ENCODE measurements at places on chromosomes 13 and 19.
A peak's percentile ranks its signal among the peaks of the same experiment; 100 is the strongest.

GRCh38 chr13:112680741-112681360 is 9.0 kb upstream of the ATP11A start:
- DNase-seq, result no peak

GRCh38 chr19:5127717-5128116 is 158.8 kb downstream of the KDM4B start:
- no peak for DNase-seq

DNA sequence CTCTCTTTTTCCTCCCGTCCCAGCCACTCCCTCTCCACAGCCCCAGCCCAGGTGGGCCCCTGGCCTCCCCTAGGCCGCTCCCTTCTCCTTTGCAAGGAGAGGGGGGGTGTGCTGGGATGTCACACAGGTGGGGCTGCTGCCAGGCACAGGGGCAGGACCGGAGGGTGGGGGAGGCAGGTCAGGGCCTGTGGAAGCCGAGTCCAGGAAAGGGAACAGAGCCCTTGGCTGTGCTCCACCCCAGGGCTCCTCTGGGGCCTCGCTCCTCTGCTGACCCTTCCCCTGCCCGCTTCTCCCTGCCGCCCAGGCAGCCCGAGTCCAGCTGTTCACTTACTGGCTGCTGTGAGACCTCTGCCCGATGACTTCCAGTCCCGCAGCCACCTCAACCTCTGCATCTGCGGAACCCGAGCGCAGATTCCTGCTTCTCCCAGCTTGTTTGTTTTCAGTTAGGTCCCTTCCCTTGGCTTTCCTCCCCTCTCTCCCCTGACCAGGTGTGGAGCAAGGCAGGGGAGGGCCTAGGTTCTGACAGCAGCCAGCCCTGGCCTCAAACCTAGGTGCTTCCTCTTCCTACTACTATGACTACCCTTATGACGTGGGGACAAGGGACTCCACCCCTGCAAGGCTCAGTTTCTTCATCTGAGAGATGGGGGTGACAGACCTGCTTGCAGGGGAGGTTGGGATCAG is 850 bp upstream of the KLK11 start:
- DNase-seq, result no peak

DNA sequence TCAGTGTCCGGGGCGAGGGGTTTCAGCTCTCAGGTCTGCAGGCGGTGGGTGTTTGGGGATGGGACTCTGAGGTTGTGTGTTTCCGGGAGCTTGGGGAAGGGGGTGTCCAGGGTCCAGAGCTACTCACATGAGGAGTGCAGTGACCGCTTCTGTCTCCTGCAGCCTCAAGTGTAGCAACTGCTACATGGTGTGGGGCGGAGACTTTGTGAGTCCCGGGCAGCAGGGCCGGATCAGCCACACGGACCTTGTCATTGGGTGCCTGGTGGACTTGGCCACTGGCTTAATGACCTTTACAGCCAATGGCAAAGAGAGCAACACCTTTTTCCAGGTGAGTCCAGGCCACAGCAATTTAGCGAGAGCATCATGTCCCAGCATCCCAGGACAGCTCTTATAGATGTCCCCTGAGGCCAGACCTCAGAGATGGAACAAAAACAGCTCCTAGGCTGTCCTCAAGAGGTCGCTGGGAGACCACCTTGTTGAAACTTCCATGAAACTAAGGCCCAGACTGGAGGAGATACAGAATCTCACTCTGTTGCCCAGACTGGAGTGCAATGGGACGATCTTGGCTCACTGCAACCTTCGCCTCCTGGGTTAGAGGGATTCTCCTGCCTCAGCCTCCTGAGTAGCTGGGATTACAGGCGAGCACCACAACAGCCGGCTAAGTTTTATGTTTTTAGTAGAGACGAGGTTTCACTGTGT is 44.9 kb downstream of the RYR1 start:
- DNase-seq, result no peak

DNA sequence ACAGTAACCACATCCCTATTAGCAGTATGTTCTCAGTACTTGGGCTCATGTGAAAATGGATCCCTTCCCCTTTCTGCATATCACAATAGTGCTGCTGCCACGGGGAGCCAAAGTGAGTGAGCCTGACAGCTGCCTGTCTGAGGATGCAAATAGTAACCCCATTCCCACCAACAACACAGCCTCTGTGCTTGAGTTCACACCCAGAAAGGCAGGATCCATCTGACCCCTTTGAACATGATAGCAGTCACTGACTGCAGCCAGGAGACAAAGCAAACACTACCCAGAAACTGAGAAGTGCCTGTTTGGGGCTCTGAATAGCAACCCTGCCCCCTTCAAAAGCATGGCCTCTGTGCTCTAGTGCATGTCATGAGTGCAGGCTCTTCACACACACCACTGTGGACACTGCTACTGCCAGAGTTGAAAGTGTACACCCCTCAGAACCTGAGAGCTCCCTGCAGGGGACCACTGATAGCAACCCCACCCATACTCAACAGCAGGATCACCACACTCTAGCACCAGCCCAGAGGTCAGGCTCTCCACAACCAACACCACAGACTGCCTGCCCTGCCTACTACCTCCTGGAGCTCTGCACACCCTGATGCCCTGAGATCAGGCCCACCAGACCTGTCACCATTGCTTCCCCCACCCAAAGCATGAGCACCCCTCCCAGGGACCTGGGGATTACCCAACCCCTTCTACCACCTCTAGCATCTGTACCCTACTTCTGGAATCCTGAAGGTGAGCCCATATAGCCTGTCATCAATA is 1563.5 kb upstream of the PRR20A start:
- DNase-seq, result no peak

GRCh38 chr19:46760363-46760762 is 14.1 kb upstream of the STRN4 start:
- DNase-seq, result no peak

GRCh38 chr19:17471410-17472125 is 1.2 kb downstream of the SLC27A1 start:
- no peak for DNase-seq

- no peak for DNase-seq
These were observed 5.5 kb downstream of the LRP3 start for GRCh38 chr19:33199441-33200265.

DNA sequence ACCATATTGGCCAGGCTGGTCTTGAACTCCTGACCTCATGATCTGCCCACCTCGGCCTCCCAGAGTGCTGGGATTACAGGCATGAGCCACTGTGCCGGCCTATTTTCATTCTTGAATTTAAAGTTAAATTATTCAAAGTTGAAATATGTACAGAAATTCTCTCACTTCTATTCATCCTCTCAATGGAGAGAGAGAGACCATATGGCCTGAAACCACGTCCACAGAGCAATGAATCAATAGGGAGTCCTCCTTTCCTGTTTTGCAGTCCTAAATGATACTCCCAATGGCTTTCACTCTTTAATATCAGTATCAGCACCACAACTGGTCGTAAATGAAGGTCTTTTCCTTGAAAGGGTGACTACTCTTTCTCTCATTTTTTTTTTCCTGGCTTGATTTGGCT is 30.5 kb upstream of the KCTD4 start:
- DNase-seq, result no peak

GRCh38 chr13:110062077-110062776 is 244.7 kb downstream of the COL4A1 start:
- DNase-seq, result no peak

DNA sequence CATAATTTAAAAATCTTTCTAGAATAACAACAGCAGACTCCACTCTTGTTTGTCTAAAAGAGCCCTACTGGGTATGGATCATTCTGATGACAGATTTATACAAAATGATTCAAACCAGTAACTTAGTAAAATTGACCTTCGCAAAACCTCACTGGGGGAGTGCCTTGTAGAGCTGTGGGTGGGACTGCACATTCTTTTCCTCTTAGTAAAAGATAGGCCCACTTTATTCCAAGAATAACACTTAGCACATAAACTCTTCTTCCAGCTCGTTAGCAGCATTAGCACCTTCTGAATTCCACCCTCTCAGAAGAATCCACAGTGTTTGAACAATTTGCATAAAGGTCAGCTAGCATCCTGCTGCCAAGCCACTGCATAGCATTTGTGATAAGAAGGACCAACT is 106.8 kb downstream of the STOML3 start:
- DNase-seq, result no peak

- no peak for DNase-seq
These were observed 74.0 kb upstream of the KCTD15 start for GRCh38 chr19:33722456-33723239.

DNA sequence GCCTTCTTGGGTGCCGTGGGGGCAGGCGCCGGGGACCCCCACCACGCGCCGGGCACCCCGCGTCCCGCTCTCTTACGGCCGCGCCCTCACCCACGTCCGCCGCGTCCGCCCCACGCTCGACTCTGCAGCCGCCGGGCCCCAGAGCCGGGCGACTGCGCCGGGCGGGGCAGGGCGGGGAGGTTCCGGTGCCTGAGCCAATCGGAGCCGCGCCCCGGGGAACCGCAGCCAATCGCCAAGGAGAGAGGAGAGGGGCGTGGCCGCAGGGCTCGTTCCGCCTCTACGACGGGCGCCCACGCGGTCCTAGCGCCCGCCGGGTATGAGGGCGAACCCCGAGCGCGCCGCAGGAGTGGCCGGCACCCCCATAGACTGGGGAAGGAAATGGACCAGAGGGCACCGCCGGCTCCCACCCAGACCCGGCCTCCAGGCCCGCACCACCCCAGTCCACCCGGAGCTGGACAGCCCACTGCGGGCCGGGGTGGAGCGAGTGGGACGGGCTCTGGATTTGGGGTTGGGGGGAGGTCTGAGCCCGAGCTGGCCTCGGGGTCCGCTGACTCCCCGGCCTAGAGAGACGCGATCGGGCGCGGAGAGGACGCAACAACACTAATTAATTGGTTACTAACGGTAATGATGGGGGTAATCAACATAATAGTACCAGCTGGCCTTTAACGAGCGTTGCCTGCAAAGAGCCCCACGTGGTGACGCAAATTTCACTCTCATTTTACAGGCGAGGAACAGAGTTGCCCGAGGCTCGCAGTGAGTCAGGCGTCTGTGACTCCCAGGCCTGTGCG is at the start of gene MFSD12:
MFSD12 (minus strand) TSS at position 126 of the 788 bp plus-strand sequence. CDS start 183 bp downstream, outside the sequence.
- DNase-seq, result peak; percentile 89

DNA sequence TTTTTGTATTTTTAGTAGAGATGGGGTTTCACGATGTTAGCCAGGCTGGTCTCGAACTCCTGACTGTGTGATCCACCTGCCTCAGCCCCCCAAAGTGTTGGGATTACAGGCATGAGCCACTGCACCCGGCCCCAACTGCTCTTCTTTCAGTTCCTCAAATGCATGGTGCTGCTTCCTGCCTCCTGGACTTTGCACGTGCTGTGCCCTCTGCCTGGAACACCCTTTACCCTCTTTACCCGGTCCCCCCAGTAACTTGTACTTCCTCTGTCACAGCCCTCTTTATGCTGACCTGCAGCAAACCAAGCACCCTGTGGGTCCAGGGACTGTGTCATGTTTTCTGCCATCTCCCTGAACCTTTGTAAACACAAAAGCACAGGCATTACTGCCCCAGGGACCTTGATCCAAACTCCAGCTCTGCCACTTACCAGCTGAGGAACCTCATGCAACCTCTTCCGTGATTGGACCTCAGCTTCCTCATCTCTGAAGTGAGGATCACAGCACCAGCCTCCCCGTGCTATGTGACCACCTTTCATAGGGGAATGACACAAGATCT is 3.8 kb downstream of the BLVRB start:
- no peak for DNase-seq

DNA sequence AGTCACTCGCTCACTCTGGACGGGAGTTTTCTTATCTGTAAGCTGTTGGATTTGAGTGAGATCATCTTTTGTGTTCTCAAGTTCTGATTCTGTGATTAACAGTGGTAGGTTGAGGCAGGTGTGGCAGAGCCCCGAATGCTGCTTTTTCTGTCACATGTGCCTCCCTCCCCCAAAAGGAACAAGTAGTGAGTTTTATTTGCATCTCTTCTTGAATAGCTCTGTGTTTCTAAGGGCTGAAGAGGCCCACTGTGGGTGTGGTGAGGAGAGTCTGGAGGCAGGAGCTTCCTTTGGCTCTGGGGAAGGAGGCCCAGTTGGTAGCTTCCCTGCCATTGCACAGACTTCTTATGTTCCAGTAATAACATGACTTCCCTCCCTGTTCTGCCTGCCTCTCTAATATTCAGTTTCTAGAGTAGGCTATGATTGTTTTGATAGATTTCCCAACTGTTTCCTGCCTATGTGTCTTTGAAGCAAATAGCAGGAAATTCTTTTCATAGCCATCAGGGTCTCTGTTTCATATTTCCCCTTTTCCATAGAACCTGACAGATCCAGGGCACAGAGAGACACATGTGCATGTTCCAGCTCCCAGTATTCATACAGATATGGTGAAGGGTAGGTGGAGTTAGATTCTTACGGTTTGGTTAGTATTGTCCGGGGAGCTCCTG is 23.9 kb upstream of the CXCL17 start:
- DNase-seq, result no peak

DNA sequence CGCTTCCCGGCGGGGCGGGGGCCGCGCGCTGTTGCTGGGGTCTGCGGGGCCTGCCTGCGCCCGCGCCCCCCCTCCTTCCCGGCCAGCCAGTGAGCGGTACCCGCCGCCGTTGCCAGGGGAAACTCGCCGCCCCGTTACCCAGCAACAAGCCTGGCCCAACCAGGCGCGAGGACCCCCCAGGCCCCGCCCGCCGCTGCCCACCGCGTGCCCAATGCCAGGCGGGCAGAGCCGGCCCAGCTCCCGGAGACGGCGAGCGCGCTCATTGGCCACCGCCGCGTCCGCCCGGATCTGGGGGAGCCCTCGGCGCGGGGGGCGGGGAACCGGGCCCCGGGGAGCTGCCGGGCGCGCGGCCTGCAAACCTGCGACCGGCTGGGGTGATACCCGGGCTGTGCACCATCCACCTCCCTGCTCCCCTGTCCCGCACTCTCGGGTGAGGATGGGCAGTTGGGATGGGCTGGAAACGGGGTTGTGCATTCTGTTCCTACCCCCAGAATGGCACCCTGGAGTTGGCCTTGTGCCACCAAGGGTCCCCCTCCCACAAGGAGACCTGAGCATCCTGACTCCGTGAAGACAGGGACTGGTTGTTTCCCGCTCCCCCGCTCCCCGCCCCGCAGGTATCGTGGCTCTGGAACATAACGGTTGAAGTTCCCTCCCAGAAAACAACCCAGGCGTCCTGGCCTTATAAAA is 8.8 kb upstream of the BBC3 start:
- DNase-seq, result no peak

GRCh38 chr13:43107780-43108179 is 84.4 kb downstream of the DNAJC15 start:
- no peak for DNase-seq

- no peak for DNase-seq
These were observed 12.9 kb downstream of the COL4A2 start for GRCh38 chr13:110319774-110320509.

- no peak for DNase-seq
These were observed 127.9 kb upstream of the USP29 start for GRCh38 chr19:56991912-56992311.

- no peak for DNase-seq
These were observed 77.0 kb upstream of the PEG3 start for GRCh38 chr19:56917529-56917928.

DNA sequence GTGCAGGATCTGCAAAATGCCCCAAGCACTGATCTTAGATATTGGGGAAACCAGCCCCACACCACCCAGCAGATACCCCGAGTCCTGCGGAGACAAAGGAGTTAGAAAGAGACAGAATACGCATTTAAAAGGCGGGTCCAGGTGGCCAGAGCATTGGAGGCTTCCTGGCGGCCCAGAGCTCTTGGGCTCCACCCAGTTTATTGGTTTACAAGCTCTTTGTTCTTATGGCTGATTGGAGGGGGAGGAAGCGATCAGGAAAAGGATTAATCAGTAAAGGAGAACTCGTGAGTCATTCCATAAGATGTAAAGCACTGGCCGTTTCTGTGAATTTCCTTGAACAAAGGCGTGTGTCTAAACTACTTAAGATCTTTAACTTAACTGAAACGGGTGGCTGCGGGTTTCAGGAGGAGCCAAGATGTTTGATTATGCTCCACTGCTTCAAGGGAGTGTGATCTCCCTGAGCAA is 926 bp downstream of the ZNF587 start:
- DNase-seq, result no peak
